GM06990 (cell line): ENCODE measurements at places on chromosomes 5 and 9.

- DNase-seq = peak; percentile 87
Measured at GRCh38 chr5:139543423-139543991, 17.6 kb upstream of the UBE2D2 start.

GRCh38 chr9:28121366-28121765 lies 548.1 kb upstream of the C9orf72 start:
- DNase-seq = no peak

GRCh38 chr9:116525611-116526010 lies 161.5 kb upstream of the TRIM32 start:
- no peak for DNase-seq

- DNase-seq = no peak
Measured at GRCh38 chr5:150672237-150672883, 11.3 kb downstream of the MYOZ3 start.

- no peak for DNase-seq
Measured at GRCh38 chr5:171492781-171493180, 73.3 kb downstream of the FGF18 start.

- DNase-seq = no peak
Measured at GRCh38 chr5:43281840-43282658, 31.2 kb downstream of the HMGCS1 start.

DNA sequence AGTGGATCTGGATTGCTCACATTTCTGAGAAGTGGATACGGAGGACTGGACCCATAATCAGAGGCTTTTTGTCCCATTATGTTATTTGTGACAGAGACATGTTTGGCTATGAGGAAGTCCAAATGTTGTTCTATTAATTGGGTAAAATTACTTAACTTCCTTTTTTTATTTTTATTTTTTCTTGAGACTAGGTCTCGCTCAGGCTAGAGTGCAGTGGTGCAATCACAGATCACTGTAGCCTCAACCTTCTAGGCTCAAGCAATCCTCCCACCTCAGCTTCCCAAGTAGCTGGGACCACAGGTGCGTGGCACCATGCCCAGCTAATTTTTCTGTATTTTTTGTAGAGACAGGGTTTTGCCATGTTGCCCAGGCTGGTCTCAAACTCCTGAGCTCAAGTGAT lies 11.9 kb upstream of the PGGT1B start:
- DNase-seq = no peak

- no peak for DNase-seq
Measured at GRCh38 chr9:131960311-131960710, 119.4 kb downstream of the MED27 start.

- DNase-seq = no peak
Measured at GRCh38 chr9:107054146-107054545, 191.2 kb downstream of the ZNF462 start.

- no peak for DNase-seq
Measured at GRCh38 chr5:150299571-150300327, 3.0 kb downstream of the ARSI start.

- DNase-seq = peak; percentile 59
Measured at GRCh38 chr9:99058964-99059921, 45.7 kb upstream of the TGFBR1 start.

GRCh38 chr5:67337751-67338150 lies 141.2 kb upstream of the CD180 start:
- DNase-seq = no peak

DNA sequence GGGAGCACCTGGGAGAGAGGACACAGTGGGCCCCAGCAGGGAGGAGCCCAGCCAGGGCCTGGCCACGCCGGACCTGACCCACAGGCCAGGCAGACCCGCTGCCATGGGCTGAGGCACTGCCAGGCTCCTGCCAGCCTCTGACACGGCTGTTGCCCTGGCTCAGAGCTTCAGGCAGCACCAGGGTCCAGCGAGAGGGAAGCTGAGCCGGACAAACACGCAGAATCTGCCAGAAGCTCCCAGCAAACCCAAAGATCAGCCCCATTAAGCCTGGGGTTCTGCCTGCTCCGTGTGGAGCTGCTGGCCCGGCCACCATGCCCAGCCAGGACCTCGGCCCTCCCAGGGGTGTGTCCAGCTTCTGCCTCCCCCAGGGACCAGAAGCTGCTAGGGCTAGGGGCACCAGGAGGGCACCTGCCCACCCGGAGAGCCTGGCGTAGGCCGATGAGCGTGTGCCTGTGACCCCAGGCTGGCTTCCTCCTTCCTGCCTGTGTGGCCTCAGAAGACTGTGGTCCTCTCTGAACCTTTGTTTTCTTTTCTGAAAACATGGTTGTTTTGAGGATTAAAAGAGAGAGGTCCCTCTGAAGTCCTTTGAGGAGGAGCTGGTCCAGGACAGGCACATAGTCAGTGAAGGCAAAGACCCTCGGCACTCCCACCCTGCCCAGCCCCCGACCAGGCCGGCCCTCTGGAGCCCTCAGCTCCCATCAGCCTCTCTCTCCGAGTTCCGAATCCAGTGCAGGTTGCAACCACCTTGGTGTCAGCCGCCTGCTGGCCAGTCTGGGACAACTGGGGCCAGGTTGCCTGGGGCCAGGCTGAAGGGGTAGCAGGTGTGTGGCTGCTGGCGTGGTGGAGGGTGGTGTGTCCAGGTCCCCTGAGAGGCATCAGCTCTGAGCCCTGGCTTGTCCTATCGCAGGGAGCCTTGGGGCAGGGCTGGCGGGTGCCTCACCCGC lies 39.6 kb downstream of the KCNT1 start:
- no peak for DNase-seq
